Neural progenitor cell (in vitro differentiated cells): ENCODE measurements at places on chromosomes 2 and 18. TPM values are rescaled to one million over a fixed set of nuclear protein-coding genes. Genes with fewer than 3 reads are reported as not detected.

Gene KLHL14
- 0.13 TPM in 1 of 2 replicates, not detected in the other for total RNA-seq

Gene SLC19A3
- total RNA-seq = 0.96 and 1.6 TPM in 2 replicates

Gene IL36B
- total RNA-seq = not detected in 2 replicates

Gene UGT1A5
- total RNA-seq = not detected in 2 replicates

Gene CPO
- not detected in 2 replicates for total RNA-seq

Gene PSMD14
- 117 and 152 TPM in 2 replicates for total RNA-seq

GRCh38 chr2:175154661-175155082 lies 13.3 kb downstream of the ATF2 start:
- H3K4me3 ChIP-seq = no peak overlapping the region
- DNase-seq = no peak
- H3K4me1 ChIP-seq = no peaks in the 10 kb centered on the region
- H3K27ac ChIP-seq = no peak overlapping the region
- no peaks in the 10 kb centered on the region for H3K27me3 ChIP-seq

GRCh38 chr2:121969766-121970639 lies 214.6 kb downstream of the TSN start:
- no peak overlapping the region for H3K27ac ChIP-seq
- no peaks in the 10 kb centered on the region for H3K36me3 ChIP-seq
- no peak overlapping the region for H3K4me3 ChIP-seq
- H3K27me3 ChIP-seq = no peaks in the 10 kb centered on the region
- DNase-seq = no peak
- H3K4me1 ChIP-seq = peaks cover 15% of the 10 kb centered on the region

GRCh38 chr18:9416563-9417072 lies 58.7 kb upstream of the RALBP1 start:
- H3K27me3 ChIP-seq = no peaks in the 10 kb centered on the region
- peaks cover 17% of the 10 kb centered on the region for H3K4me1 ChIP-seq
- no peak overlapping the region for H3K27ac ChIP-seq
- DNase-seq = no peak
- no peak overlapping the region for H3K4me3 ChIP-seq
- no peaks in the 10 kb centered on the region for H3K36me3 ChIP-seq

- no peak overlapping the region for H3K27ac ChIP-seq
- H3K4me3 ChIP-seq = no peak overlapping the region
- H3K36me3 ChIP-seq = no peaks in the 10 kb centered on the region
- H3K27me3 ChIP-seq = no peaks in the 10 kb centered on the region
Observed at GRCh38 chr2:206004004-206004693, 81.8 kb downstream of the INO80D start.

GRCh38 chr18:67367540-67367939 lies 149.0 kb downstream of the DSEL start:
- no peak for DNase-seq
- peaks cover 13% of the 10 kb centered on the region for H3K4me1 ChIP-seq
- no peaks in the 10 kb centered on the region for H3K36me3 ChIP-seq

GRCh38 chr18:31656754-31657153 lies 27.6 kb downstream of the B4GALT6 start:
- no peaks in the 10 kb centered on the region for H3K27me3 ChIP-seq
- no peak overlapping the region for H3K27ac ChIP-seq
- H3K4me3 ChIP-seq = no peak overlapping the region
- DNase-seq = no peak

- H3K36me3 ChIP-seq = no peaks in the 10 kb centered on the region
- peaks cover 8% of the 10 kb centered on the region for H3K27me3 ChIP-seq
- DNase-seq = no peak
- H3K4me3 ChIP-seq = no peak overlapping the region
Observed at GRCh38 chr2:74815941-74816340, 18.0 kb upstream of the HK2 start.

- peaks cover 68% of the 10 kb centered on the region for H3K4me1 ChIP-seq
- H3K27me3 ChIP-seq = no peaks in the 10 kb centered on the region
- H3K27ac ChIP-seq = no peak overlapping the region
- H3K4me3 ChIP-seq = no peak overlapping the region
- DNase-seq = no peak
- no peaks in the 10 kb centered on the region for H3K36me3 ChIP-seq
Observed at GRCh38 chr2:186594001-186594722, 4.3 kb downstream of the ITGAV start.

GRCh38 chr2:172462373-172462848 lies 35.0 kb downstream of the ITGA6 start:
- no peak overlapping the region for H3K27ac ChIP-seq
- no peaks in the 10 kb centered on the region for H3K27me3 ChIP-seq
- H3K4me1 ChIP-seq = peaks cover 53% of the 10 kb centered on the region
- no peak for DNase-seq
- no peak overlapping the region for H3K4me3 ChIP-seq

DNA sequence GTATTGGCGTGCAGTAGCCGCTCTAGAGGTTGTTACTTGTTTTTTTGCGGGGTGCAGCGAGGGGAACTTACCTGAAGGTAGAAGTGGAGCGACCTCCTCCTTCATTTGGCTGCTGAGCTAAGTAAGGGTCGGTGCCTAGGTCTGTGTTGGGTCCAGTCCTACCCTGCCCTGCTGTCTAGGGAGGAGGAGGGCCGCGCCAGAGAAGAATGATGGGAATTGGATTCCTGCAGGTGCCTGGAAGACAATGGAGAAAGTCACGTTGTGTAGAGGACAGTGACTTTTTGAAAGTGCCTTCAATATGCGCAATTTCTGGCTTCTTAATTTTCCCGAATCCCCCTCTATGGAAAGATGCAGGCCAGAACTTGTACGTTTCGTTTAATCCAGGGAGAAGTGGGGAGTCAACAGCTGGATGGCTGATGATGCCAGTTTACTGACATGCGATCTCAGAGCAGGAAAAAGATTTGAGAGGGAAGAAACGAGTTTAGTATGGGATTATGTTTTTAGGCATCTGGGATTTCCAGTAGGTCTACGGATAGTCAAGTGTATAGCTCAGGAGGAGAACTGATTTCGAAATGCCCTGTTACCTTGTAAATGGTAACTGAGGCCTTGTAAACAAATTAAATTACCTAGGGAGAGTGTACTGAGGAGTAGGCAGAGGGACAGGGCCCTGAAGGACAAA lies 653 bp downstream of the MRPS9 start:
- peaks cover 36% of the 10 kb centered on the region for H3K4me1 ChIP-seq
- H3K27me3 ChIP-seq = no peaks in the 10 kb centered on the region
- H3K27ac ChIP-seq = peak overlapping the region; percentile 93
- peak overlapping the region; percentile 89 for H3K4me3 ChIP-seq

DNA sequence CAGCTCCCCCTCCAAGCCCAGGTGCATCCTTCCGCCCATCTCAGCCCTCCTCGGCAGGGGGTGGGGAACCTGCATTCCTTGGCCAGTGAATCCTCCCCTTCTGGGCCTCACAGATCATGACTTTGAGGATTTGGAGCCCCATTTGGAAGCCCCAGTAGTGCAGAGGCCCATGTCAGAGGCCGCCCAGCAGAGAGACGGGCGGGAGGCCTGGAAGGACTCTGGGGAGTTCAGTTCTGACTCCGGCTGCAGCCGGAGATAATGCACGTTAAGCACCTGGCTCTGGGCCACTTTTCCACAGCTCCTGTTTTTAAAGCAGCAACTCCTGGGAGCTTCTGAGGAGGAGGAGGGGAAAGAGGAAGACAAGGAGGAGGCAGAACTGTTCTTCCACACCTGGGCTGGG lies 14.9 kb downstream of the ATOH8 start:
- H3K27ac ChIP-seq = no peak overlapping the region
- no peaks in the 10 kb centered on the region for H3K36me3 ChIP-seq
- no peak overlapping the region for H3K4me3 ChIP-seq

GRCh38 chr2:224946895-224947294 lies 95.4 kb downstream of the DOCK10 start:
- no peak for DNase-seq
- H3K4me1 ChIP-seq = peaks cover 11% of the 10 kb centered on the region
- no peaks in the 10 kb centered on the region for H3K36me3 ChIP-seq
- H3K27ac ChIP-seq = no peak overlapping the region
- H3K4me3 ChIP-seq = no peak overlapping the region

GRCh38 chr2:84878896-84879583 lies 1.8 kb downstream of the TRABD2A start:
- H3K4me1 ChIP-seq = peaks cover 17% of the 10 kb centered on the region
- H3K36me3 ChIP-seq = no peaks in the 10 kb centered on the region
- H3K27ac ChIP-seq = no peak overlapping the region
- H3K4me3 ChIP-seq = peak overlapping the region; percentile 73
- peaks cover 84% of the 10 kb centered on the region for H3K27me3 ChIP-seq

DNA sequence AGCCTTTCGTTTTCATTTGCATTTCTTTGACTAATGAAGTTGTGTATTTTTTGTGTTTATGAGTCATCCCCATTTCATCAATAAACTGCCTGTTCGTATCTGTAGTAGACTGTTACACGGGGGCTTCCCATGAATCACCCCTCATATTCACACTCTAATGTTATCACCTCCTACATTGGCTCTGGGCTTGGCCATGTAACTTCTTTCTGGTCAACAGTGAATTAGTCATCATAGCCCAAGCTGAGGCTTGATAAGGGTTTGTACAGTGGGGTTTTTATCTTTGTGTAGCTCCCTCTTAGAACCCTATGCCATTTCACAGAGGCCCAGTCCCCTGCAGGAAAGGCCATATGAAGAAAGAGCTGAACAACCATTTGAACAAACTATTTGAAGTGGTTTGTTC lies 151.0 kb downstream of the CCBE1 start:
- H3K36me3 ChIP-seq = no peaks in the 10 kb centered on the region
- no peaks in the 10 kb centered on the region for H3K27me3 ChIP-seq
- no peak overlapping the region for H3K27ac ChIP-seq

DNA sequence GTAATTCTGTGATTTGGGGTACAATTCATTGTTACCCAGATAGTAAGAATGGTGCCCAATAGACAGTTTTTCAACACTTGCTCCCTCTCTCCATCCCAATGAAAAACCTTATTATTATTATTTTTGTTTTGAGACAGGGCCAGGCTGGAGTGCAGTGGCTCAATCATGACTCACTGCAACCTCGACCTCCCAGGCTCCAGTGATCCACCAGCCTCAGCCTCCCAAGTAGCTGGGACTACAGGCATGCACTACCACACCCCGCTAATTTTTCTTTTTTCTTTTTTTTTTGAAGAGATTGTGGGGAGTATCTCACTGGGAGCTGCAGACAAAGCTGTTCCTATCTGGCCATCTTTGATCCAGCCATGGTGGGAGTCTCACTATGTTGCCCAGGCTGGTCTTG lies 7.2 kb downstream of the TGFA start:
- no peaks in the 10 kb centered on the region for H3K4me1 ChIP-seq
- peaks cover 28% of the 10 kb centered on the region for H3K27me3 ChIP-seq
- DNase-seq = no peak

DNA sequence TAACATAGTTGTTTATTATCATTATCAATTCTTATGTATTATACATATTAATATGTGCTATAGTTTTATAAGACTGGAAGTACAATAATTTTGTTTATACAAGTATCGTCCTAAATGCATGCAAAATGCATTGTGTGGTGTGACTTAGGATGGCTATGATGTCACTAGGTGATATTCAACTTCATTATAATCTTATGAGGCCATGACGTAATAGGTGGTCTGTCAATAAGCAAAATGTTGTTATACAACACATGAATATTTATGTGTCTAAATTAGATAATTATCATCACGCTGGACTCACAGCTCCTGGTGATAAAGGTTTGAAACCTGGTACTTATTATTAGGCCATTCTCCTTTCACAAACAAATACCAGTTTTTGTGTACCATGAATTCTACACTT lies 104.4 kb upstream of the NYAP2 start:
- H3K4me3 ChIP-seq = no peak overlapping the region
- H3K27me3 ChIP-seq = no peaks in the 10 kb centered on the region
- no peak overlapping the region for H3K27ac ChIP-seq

- no peak overlapping the region for H3K27ac ChIP-seq
- DNase-seq = no peak
- H3K4me1 ChIP-seq = no peaks in the 10 kb centered on the region
- no peaks in the 10 kb centered on the region for H3K36me3 ChIP-seq
- H3K4me3 ChIP-seq = no peak overlapping the region
- no peaks in the 10 kb centered on the region for H3K27me3 ChIP-seq
Observed at GRCh38 chr18:45801416-45802004, 24.0 kb upstream of the SIGLEC15 start.

DNA sequence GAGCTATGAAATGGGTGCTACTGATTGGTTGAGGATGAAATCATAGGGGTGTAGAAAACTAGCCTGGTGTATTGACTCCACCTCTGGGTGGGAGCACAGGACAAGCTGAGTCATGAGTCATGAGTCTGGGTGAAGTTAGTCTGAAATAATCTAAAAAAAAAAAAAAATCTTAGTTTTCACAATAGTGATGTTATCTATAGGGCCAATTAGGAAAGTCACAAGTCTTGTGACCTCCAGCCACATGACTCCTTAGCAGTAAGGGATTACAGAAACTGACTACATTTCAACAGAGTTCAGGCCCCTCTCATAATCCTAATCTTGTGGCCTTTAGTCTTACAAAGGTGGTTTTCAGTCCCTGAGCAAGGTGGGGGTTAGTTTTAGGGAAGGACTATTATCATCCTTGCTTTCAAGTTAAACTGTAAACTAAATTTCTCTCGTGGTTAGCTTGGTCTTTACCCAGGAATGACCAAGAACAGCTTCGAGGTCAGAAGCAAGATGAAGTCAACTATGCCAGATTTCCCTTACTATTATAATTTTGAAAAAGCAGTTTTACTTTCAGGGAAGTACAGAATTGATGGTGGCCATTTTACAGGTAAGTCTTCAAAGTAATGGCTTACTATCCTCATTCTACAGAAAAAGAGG lies 338.0 kb upstream of the GYPC start:
- H3K36me3 ChIP-seq = no peaks in the 10 kb centered on the region
- H3K4me3 ChIP-seq = no peak overlapping the region
- H3K27ac ChIP-seq = no peak overlapping the region
- H3K4me1 ChIP-seq = no peaks in the 10 kb centered on the region
- DNase-seq = no peak

- no peaks in the 10 kb centered on the region for H3K36me3 ChIP-seq
- no peaks in the 10 kb centered on the region for H3K27me3 ChIP-seq
Observed at GRCh38 chr18:57664568-57665165, 43.0 kb upstream of the NARS1 start.

DNA sequence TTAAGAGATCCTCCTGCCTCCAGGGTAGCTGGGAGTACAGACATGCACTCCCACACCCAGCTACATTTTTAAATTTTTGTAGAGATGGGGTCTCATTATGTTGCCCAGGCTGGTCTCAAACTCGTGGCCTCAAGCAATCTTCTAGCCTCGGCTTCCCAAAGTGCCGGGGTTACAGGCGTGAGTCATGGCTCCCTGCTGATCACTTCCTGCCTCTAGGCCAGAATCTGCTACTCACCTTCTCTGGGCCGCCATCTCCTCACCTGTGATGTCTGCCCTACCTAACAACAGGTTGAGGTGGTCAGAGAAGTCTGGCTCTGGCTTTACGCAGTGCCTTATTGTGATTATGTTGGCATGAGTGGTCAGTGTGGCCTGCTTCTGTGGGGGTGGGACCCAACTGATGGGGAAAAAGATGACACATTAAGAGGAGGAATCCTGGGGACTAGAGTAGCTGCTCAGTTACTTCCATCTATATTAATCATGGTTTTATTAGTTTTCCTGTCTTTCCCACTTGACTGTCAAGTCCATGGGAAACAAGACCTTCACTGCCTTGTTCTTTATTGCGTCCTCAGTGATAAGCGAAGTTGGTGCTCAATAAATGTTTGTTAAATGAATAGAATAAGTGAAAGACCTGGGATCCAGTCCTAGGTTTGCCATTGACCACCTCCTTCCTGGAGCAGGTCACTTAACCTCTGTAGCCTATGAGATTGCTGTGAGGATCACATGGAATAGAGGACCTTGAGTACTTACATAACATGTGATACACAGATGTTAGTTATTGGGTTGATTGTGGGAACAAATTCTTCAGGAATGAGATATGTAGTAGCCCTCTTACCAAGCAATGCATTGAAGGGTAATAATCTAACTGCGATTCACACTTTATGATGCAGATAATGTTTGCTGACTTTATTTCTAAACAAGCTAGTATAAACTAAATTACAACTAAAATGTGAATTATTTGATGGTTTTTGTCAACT lies 15.7 kb downstream of the KCTD1 start:
- H3K4me1 ChIP-seq = peaks cover 6% of the 10 kb centered on the region
- H3K27me3 ChIP-seq = no peaks in the 10 kb centered on the region
- H3K4me3 ChIP-seq = no peak overlapping the region
- DNase-seq = no peak
- H3K36me3 ChIP-seq = no peaks in the 10 kb centered on the region
